ENCODE measurements at places on chromosomes 7 and 10.

GRCh38 chr10:70776455-70777005 is 8.6 kb downstream of the TBATA start:
- DNase-seq: no peak

- no peak for DNase-seq
Measured at GRCh38 chr7:70681469-70682350, 450.2 kb upstream of the GALNT17 start.

DNA sequence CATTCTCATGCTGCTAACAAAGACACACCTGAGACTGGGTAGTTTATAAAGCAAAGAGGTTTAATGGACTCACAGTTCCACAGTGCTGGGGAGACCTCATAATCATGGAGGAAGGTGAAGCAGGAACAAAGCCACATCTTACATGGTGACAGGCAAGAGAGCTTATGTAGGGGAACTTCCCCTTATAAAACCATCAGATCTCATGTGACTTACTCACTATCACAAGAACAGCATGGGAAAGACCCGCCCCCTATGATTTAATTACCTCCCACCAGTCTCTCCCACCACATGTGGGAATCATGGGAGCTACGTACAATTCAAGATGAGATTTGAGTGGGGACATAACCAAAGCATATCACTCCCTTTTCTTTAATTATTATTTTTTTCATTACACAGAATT is 16.6 kb downstream of the COL28A1 start:
- no peak for DNase-seq

GRCh38 chr7:137804836-137805235 is 41.9 kb downstream of the DGKI start:
- DNase-seq: no peak

DNA sequence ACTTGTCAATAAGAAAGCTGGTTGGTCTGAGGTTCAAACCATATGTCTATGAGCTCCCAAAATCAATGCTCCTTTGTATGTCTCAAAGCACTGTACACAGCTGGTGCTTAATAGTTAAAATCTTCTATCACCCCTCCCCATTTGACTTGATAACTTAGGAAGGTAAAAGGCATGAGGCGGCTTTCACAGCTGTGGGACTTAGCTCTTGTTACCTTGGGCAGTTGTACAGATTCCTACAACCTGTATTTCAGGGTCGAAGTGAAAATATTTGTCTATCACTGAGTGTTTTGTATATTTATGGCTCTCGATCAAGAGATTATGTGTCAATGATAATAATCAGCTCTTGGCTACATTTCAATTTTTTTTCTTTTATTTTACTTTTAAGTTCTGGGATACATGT is 992 bp upstream of the KIFBP start:
- no peak for DNase-seq

DNA sequence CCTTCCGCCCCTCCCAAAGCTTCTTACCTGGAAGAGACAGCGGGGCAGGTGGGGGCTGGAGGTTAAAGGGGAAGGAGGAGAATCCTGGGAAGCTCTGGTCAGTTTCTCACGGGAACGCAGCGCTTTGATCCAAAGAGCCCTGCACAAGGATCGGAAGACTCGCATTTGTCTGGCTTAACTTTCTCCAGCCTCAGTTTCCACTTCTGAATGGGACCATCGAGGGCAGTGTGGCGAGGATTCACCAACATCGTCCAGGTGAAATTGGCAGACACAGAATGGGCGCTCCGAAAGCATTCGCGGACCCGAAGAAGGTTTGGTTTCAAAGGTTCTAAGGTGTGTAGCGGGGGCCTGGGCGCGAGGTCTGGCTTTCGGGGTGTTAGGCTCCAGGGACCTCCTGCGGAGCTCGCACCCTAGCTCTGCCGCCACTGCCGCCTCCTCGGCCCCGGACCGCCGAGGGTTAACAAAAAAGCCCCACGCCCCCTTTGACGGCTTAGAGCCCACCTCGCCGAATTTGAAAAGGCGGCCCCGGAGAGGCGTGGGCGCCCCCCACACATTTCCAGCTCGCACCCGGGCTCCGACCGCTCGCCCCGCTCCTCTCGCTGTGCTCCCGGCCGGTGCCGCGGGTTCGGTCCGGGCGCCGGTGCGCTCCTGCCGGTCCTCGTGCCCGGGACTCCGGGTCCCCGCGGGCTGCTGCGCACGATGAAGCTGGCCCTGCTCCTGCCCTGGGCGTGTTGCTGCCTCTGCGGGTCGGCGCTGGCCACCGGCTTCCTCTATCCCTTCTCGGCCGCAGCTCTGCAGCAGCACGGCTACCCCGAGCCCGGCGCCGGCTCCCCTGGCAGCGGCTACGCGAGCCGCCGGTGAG is at the start of gene COL26A1:
COL26A1 (plus strand) TSS at position 542 of the 862 bp plus-strand sequence; CDS start at position 700, 158 bp downstream.
- DNase-seq: no peak

DNA sequence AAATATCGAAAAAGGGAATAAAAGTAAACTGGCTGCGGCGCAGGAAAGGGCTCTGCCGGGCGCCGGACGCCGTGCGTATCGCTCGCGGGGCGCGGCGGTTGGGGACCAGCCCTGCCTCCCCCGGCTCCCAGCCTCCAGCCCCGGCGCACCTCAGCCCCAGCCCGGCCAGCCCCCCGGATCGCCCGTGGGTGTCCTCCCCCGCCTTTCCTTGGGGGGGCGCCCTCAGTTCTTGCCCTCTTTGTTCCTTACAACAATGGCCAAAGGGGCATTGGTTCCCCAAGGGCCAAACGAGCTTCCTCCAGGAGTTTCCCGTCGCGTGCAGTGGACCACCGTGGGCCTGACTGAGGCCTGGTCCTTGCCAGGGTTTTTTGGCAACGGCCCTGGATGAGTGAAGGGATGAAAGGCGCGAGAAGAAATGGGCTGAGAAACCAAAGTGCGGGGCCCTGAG is 1.2 kb downstream of the MACROH2A2 start:
- no peak for DNase-seq

DNA sequence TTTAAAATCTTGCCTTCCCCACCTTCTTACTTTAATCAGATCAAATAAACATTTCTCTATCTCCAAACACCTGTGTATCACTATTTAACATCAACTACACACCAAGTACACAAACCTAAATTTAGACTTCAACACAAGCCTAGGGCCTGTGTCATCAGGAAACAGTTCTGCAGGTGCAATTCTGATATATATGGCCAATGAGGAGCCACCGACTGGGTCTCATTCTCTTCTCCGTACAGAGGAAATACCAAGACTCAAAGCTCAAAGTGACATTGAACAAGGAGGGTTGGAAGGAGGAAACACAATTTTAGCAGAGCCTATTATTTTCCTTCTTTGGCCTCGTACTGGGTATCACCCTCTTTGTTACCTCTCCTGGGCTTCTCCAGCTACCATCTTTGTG is 152.6 kb upstream of the PRR15 start:
- no peak for DNase-seq

GRCh38 chr10:18159557-18159956 is 19.3 kb downstream of the CACNB2 start:
- DNase-seq: no peak

DNA sequence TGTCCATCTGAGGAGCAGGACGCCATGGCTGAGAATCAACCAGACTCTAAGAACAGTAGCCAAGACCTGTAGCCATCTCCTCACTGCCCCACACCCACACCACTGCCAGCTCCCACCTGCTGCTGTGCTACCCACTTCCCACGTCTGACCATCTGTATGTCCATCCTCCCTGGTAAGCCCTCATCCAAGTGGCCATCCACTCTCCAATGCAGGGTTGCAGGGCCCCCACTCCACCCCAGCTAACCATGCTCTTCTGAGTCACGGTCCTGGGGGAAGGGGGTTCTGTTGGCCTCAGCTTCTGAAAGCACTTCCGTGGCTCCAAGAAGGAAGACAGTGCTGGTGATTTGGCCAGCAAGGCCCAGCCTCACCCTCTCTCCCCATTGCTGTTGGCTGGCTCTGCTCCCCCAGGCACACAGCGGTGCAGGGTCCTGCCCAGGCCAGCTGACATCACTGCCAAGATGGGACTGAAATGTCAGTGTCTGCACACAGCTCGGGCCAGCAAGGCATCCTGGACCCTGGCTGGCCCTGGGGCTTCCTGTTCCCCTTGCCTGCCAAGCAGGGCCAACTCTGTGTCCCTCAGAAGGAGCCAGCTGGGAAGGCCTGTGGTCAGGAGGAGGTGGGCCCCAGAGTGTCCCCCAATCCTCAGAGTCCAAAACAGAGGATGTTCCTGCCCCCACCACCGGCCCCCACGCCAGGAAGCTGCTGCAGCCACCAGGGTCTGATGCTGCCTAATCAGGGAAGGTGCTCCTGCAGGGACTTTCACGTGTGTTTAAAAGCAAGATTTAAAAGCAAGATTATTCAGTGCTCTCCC is 17.5 kb downstream of the RASGEF1A start:
- no peak for DNase-seq

GRCh38 chr7:23012908-23013714 is 819 bp downstream of the HYCC1 start:
- DNase-seq: no peak

GRCh38 chr10:70052462-70053217 is at the start of gene MACROH2A2:
Gene MACROH2A2 (plus strand): TSS chr10:70052846. CDS start chr10:70075659, 22,813 bp downstream.
- DNase-seq: no peak

DNA sequence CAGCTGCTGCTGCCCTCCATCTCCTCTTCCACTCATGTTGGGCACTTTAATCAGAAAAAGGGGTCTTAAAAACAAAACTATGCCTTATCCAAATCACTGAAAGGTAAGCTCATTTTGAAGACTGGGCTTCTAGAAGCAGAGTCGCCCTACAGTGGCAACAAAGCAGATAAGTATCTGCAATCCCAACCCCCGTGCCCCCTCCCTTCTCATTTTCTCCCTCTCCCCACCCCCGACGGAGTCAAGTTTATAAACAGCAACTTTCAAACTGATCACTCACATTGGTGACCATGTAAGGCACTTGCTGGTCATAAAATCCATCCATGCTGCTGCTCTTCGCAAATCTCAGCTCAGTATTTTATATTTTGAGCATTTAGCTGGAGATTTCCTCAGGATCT is 738 bp downstream of the ETV1 start:
- no peak for DNase-seq

DNA sequence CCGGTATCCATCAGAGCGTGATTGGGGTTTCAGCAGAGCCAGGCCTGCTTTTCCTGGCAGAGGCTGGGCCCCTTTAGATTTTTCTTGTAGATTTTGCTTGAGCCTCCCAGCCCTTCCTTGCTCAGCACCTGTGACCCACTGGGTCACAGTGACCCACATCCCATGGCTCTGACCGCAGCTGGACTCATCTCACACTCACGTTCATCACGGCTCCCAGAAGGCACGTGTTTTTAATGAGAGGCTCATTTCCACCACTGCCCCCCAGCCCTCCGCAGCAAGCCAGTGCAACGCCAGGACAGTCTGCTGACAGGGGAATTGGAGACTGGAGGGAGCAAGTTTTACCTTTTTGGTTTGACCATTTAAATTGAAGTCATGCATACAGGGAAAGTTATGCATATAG is 155.7 kb downstream of the CUX1 start:
- no peak for DNase-seq

DNA sequence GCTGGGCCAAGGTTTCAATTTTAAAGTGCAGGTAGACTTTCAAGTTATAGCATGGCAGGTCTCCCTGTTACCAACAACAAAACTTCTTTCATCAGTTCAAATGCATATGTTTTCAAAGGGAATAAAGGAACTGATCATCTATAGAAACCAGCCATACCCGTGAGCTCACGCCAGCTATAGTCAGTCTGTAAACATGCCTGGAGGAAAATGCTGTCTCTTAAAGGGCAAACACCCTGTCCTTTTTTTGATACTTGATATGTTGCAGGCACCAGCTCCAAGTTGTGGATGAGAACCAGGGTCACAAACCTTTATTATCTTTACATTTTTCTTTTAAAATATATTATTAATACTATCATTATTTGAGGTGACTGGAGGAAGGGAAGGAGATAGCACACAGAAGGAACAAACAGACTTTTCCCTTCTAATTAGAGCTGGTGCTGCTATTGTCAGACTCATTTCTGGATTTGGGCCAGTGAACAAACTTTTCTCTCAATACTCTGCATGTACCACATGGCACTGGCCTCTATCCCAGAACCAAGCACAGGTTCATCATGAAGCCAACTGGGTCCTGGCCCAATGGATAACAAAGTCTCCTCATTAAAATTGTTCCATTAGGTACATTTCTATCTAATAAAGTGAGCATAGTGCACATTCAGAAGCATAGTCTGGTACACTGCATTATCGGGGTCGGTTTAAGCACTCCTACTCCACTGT is 1102.4 kb downstream of the SORCS3 start:
- no peak for DNase-seq

DNA sequence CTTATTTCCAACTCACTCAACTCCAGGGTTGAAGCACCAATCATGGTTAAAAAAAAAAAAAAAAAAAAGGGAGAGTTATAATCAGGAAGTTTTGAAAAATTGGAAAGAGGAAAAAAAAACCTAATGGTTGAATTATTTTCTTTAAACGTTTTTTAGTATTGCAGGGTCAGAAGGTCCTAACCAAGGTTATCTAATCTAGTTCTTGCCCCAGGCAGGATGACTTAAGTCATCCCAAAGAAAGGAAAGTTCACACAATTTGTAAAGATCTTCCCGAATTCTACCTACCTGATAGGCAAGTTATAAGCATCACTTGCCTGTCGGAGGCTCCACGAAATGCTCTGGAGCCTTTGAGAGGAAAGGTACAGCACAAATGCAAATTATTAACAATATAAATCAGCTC is 208.1 kb upstream of the PLXNA4 start:
- no peak for DNase-seq

GRCh38 chr10:99370993-99371392 is 41.8 kb downstream of the CNNM1 start:
- DNase-seq: no peak

GRCh38 chr7:27997188-27997707 is 183.3 kb downstream of the JAZF1 start:
- no peak for DNase-seq

DNA sequence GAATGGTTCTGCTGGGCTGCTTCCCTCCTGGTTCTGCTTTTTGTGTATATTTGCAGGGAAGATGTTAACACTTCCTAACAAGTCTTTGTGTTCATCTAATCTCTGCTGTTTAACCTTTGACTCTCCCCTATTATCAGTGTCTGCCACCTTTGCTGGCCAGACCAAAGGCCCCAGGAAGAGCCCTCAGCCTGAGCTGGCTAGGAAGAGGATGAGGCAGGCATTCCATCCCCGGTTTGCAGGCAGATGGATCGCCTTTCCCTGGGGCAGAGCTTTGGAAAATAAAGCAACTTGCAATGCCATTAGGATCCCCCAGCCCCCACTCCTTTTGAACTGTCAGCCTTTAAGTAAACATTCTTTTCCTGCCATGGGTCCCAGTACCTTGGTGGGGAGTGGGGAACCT is 19.0 kb downstream of the DPCD start:
- no peak for DNase-seq

DNA sequence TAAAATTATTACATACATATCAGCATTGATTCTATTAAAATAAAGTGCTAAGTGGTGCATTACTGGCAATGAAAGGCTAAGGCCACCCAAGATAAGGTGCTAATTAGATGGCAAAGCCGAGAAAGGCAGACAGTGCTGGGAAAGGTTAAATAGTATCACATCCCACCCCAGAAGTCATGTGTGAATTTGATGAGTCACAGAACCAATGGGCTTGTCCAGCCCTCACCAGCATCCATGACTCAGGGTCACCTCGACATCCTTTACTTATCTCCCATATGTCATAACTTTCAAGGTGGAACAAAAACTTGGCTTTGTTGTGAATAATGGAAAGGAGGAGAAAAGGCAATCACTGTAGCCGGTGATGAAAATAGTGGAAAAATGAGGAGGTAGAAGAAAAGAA is 459.1 kb downstream of the PLXNA4 start:
- DNase-seq: no peak

- DNase-seq: no peak
Measured at GRCh38 chr10:67695555-67695954, 440 bp downstream of the CTNNA3 start.

Measured in esophagus squamous epithelium (tissue), 5 donors.